ENCODE measurements at places on chromosomes 2 and 18.
A peak's percentile ranks its signal among the peaks of the same experiment; 100 is the strongest.

DNA sequence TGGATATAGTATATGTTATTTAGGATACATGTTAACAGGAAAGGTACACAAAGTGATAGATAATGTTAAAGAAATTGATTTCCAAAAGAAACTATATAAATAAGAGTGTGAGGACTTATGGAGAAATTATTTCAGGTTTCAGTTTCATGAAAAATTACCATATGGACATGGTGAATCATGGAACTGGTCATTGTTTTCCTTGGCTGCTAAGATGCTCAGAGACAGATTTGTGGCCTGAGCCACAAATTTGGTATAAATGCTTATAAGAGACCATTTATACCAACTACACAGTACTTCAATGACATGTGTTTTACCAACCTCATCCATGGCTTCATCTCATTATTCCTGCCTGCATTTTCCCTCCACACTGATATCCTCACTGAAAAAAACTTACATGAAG is 188.1 kb downstream of the FMNL2 start:
- no peak for DNase-seq

GRCh38 chr18:23900994-23901393 is 113.6 kb upstream of the TTC39C start:
- peak; percentile 54 for DNase-seq

DNA sequence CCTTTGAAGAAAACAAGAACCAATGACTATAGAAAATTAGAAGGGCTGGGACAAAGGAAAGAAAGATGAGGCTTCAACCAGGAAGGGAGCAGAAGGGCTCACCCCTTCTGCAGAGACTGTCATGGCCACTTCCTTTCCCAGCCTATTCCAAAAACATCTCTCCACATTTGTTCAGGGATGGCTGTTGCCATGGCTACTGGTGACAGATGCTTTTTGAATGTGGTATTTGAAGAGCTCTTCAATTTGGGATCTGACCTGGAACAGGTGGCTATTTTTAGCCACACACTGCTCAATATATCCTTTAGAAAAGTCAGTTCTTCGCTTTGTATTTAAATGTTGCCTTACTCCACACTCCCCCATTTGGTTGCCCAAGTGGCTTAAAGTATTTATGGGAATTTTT is 64.1 kb upstream of the LCLAT1 start:
- DNase-seq = peak; percentile 10

DNA sequence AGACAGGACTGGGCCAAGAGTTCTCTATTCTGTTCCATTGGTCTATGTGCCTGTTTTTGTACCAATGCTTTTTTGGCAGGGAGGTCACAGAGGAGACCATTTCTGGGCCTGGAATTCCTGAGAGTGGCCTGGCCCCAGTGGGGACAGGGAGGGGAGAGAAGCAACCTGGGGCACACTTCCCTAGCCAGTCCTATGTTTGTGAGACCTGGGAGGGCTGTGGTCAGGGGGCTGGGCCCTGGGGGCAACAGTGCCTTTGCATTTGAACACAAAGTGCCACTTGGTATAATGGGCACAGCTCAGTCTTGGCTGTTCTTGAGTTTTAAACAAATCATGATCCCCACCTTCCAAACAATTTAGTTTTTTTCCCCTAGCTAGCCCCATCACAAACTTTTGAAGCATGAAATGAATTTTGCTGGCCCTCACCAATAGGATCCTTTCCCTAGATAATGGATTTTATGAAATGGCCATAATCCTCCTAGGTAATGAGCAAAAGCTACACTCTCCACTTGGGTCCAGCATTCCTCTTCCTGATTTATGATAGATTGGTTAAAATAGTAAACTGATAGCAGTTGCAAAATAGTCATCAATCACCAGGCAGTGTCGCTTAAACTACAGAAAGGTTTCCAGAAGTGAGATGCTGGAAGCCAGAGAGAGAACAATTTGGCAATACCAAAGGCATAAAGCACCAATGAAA is 133.5 kb downstream of the GLI2 start:
- no peak for DNase-seq

- DNase-seq = no peak
These were observed 23.2 kb downstream of the RRM2 start for GRCh38 chr2:10145519-10146357.

Data from SHP77 (cell line).